ENCODE measurements at places on chromosomes 11 and 22.

GRCh38 chr11:119149018-119149785 is at the start of gene ABCG4:
Gene ABCG4 (plus strand): TSS chr11:119149052. CDS start chr11:119149966, 914 bp downstream.
- no peak for DNase-seq

- peak; percentile 20 for DNase-seq
Measured at GRCh38 chr22:22431271-22432220, 77.0 kb downstream of the ZNF280B start.

DNA sequence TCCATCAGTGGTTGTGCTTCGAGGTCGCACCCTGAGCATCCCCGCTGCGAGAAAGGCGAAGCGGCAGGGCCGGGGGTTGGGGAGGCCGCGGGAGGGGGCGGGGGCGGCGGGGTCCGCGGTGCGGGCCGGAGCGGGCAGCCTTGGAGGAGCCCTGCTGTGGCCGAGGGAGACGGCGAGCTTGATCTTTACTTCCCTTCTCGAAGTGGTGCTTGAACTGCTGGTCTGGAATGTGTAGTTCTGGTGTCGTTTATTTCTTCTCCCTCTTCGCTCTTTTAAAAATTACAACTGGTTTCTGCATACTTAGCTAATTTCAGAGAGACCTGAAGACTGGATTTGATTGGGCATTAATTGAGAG is 1.1 kb downstream of the APLP2 start:
- DNase-seq: no peak

DNA sequence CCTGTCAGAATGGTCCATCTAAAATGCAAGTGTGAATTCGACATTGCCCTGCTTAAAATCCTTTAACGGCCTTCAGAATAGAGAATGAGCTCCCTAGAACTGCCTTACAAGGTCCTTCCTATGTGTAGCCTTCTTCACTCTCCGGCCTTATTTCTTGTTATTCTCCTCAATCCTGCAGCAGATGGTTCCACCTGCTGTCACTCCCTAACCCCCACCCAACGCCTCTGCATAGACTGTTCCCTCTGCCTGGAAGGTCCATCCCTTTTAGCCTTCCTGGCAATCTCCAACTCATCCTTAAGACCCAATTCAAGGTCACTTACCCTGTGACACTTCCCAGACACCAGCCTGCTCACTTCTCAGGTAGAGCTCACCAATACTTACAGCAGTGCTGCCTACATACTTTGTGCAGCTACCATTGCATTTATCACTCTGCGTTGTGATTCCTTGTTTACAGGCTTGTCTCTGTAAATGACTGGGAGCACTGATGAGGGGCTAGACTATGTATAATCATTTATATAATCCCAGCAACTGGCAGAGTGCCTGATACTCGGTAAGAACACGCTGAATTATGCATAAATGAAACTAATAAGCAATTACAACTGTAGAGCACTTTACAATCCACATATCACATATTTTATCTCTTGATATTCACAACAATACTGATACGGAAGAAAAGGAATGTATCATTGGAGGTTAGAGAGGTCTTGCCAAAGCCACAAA is 58.9 kb downstream of the CLPB start:
- DNase-seq: no peak

DNA sequence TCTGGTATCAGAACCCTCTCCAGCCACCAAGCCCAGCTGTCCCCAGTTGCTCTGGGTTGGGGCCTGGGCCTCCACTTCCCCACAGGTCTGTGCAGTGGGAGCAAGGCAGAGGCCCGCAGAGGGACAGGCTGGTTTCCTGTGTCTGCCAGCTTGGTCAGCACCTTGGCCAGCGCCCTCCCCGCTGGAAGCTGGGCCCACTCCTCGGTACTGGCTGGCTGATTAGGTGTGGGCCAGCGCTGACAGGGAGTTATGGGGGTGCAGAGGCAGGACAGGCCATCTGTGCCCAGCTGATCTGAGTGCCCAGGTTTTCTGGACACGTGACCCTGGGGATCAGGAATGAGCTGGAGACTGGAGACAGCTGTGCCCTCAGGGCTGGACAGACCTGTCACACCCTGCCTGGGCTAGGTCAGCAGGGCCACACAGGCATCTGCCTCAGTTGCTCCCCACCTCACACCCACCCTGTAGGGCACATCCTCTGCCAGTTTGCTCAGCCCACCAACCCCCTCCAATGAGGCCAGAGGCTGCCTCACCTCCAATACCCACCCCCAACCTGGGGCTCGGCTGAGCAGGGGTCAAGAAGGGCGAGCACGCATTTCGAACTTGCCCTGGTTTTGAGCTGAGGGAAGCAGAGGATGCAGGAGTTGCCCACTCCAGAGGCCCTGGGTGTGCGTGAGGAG is 175.3 kb downstream of the IGLL1 start:
- no peak for DNase-seq

- peak; percentile 51 for DNase-seq
Measured at GRCh38 chr11:7637447-7638157, 35.7 kb downstream of the CYB5R2 start.

DNA sequence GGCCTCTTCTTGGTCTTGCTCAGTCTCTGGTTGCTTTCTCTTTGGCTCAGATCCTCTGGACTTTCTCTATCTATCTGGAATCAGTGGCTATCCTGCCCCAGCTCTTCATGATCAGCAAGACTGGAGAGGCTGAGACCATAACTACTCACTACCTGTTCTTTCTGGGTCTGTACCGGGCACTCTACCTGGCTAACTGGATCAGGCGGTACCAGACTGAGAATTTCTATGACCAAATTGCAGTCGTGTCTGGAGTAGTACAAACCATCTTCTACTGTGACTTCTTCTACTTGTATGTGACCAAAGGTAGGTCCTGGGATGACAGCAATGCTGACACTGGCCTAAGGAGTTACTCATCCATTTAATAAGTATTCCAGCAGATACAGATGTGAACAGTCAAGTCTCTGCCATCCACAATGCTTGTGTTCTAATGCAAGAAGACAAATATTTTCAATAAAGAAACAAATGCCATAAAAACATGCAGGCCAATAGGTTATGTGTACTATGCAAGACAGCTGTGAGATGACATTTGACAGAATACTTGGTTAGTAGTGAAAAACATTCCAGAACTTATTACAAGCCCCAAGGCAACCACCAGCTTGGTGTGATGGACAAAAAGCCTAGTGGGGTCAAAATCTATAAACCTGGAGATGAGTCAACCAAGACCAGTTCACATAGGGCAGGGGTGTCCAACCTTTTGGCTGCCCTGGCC is 13.4 kb downstream of the KDELR3 start:
- DNase-seq: no peak

DNA sequence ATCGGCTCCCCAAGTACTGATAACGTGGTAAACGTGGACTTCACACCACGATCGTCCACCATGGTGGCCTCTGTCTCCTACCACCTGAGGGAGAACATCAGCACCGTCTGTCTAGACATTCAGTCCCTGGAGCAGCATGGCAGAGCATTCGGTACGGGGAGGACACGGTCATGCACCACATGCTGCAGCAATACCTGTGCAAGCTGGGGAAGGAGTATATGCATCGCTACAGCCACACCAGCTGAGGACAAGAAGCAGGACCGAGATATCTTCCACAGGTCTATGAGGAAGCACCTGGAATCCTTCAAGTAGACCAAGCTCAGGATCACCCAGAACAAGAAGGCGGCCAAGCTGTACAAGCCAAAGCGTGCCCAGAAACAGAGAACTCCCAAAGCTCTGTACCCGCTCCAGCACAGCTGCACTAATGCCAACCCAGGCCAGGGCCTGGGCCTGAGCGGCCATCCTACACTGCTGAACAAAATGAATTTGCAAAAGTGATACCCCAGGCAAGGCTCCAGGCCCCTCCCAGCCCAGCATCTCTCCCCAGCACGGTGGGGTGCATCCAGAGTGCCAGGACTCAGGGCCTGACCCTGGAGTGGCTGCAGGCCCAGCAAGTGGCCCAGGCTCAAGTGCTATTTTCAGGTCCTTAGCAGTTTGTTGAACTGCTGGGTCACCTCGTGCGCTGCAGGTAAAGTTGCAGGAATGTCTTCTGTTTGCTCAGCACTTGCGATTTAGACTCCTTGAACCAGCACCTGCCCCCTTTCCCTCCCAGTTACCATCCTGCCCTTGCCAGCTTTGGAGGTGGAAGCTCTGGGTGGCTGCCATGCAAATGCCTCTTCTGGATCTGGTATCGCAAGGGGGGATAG is 119.3 kb upstream of the SERPIND1 start:
- no peak for DNase-seq

GRCh38 chr11:118476676-118477075 is 40.4 kb downstream of the KMT2A start:
- no peak for DNase-seq

DNA sequence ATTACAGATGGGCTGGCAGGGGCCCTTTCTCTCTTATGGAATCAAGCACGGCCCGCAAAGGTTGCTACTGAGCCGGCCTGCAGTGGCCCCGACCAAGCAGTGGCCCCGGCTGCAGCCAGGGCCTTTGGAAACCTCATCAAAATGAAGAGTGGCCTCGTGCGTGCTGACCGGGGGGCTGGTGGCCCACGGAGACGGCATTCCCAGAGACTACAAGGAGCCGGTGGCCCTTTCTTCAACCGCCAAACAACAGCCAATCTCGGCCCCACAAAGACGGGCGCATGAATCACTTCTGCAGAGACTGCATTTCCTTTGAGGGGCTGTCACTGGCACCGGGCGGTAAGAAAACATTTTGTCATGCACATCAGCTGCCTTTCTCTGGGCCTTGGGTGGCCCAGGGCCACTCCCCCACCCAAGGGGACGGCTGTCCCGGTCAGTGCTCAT is 43.1 kb upstream of the FGF3 start:
- DNase-seq: no peak

DNA sequence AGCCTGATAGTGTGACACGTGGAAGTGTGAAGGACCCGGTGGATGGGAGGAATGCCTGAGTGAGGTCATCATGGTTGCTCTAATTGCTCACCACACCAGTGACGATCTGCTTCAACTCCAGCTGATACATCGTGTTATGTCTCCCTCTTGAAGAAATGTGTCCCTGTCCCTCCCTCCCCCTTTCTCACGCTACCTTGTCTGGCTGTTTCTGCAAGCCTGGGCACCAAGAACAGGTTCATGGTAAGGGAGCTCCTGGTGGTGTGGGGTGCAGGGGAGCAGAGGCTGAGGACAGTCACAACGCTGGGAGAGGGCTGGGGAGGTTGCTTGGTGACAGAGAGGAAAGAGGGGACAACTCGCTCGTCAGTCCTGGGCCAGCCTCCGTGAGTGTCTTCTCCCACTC is 413.4 kb downstream of the SOX6 start:
- no peak for DNase-seq

GRCh38 chr22:37696657-37697537 is at the start of gene TRIOBP:
Gene TRIOBP (plus strand): TSS chr22:37697048. CDS start chr22:37701366, 4,318 bp downstream.
- peak; percentile 83 for DNase-seq

DNA sequence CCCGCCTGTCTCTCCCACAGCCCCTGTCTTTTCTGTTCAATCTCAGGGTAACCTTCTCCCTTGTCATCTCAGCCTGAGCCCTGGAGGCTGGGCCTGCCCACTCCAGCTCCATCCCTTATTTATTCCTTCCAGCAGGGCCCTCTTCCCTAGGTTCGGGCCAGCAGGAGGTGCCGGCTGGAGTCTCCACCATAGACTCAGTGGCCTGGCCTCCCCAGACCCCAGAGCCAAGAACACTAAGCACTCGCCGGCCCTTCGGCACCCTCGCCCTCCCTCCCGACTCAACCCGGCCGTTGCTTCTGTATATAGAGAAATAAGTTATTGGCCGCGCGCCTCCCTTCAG is 1.4 kb upstream of the RAB1B start:
- no peak for DNase-seq

DNA sequence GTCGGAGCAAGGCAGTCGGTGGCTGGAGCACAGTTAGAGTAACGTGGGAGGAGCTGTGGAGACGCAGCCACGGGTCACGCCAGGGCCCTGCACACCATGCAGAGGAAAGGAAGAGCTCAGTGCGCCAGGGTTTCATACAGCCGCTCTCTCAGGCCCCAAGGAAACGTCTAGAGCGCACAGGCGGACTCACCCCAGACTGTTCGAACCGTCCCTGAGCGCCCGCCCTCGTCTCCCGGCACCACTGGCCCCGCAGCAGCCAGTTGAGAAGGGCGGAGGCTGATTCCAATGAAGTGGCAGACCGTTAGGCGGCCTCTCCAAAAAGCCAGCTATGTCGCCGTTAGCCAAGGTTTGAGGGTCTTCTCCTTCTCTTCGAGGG is 483 bp upstream of the HYLS1 start:
- DNase-seq: peak; percentile 7

DNA sequence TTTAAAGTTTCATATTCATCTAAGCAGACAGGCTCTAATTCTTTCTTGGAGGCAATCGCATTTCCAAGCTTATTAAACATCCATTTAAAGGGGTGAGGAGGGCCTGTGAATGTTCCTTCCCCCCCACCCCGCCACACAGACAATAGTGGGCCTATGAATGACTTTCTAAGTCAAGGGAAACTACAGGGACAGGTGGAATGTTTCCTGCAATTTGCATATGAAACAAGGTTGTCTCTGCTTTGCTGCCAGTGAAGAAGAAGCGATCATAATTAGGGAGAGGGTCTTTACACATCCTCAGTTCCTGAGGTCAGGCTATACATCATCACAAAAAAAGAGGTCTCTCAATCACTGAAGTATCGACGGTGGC is 127.9 kb upstream of the OPCML start:
- no peak for DNase-seq

Data from GM04504 (cell line).